ENCODE measurements at places on chromosomes 5 and 9. TPM values are rescaled to one million over a fixed set of nuclear protein-coding genes. Genes with fewer than 3 reads are reported as not detected.

The DNAI1 gene
- total RNA-seq: 0.25 TPM

The SH3TC2 gene
- total RNA-seq: 0.65 TPM

The EQTN gene
- total RNA-seq: not detected

The FABP6 gene
- not detected for total RNA-seq

The NOTCH1 gene
- total RNA-seq: 36.0 TPM

The MELK gene
- 8.2 TPM for total RNA-seq

The TPM2 gene
- 217 TPM for total RNA-seq

The NR6A1 gene
- total RNA-seq: 0.51 TPM

The ATP6V0E1 gene
- total RNA-seq: 101 TPM

The DNM1 gene
- 131 TPM for total RNA-seq

The TAF11L13 gene
- total RNA-seq: not detected

The RAPGEF6 gene
- total RNA-seq: 6.8 TPM

The BNC2 gene
- 18.1 TPM for total RNA-seq

The LCN15 gene
- not detected for total RNA-seq

The OTP gene
- not detected for total RNA-seq

The MEIKIN gene
- not detected for total RNA-seq

The STKLD1 gene
- total RNA-seq: 0.49 TPM

The SLC24A2 gene
- not detected for total RNA-seq

The GLRA1 gene
- not detected for total RNA-seq

The REEP2 gene
- 28.8 TPM for total RNA-seq

The PTCH1 gene
- 2.6 TPM for total RNA-seq

The GHR gene
- total RNA-seq: 0.49 TPM
